ENCODE measurements at places on chromosomes 6 and 20. TPM values are rescaled to one million over a fixed set of nuclear protein-coding genes. Genes with fewer than 3 reads are reported as not detected.

SEL1L2 gene
- 0.40 TPM for total RNA-seq

PCSK2 gene
- 1.7 TPM for total RNA-seq

RAET1L gene
- total RNA-seq: not detected

RSPH4A gene
- total RNA-seq: 0.17 TPM

GTSF1L gene
- not detected for total RNA-seq

SCUBE3 gene
- 3.5 TPM for total RNA-seq

FAM83C gene
- not detected for total RNA-seq

OR11A1 gene
- not detected for total RNA-seq

FAM120B gene
- total RNA-seq: 20.5 TPM

PAK5 gene
- total RNA-seq: not detected

FAM184A gene
- total RNA-seq: 2.2 TPM

PROKR2 gene
- not detected for total RNA-seq

CFB gene
- 39.6 TPM for total RNA-seq

TINAG gene
- 0.15 TPM for total RNA-seq

EGFL8 gene
- total RNA-seq: 7.7 TPM

SLC13A3 gene
- 0.12 TPM for total RNA-seq

OR2J3 gene
- total RNA-seq: not detected

CPNE5 gene
- 20.4 TPM for total RNA-seq

FOXQ1 gene
- not detected for total RNA-seq

LHFPL5 gene
- not detected for total RNA-seq

TPMT gene
- 14.3 TPM for total RNA-seq

CD109 gene
- 7.6 TPM for total RNA-seq

SYCP2L gene
- 1.1 TPM for total RNA-seq

RNASET2 gene
- total RNA-seq: 13.0 TPM

XKR7 gene
- not detected for total RNA-seq

ULBP3 gene
- 1.1 TPM for total RNA-seq

NEU1 gene
- 24.9 TPM for total RNA-seq

TFAP2D gene
- not detected for total RNA-seq

WFDC12 gene
- not detected for total RNA-seq

ECI2 gene
- total RNA-seq: 157 TPM

LKAAEAR1 gene
- total RNA-seq: not detected

L3MBTL3 gene
- total RNA-seq: 4.3 TPM

RNF182 gene
- 0.10 TPM for total RNA-seq

RAB32 gene
- 5.3 TPM for total RNA-seq

SIRPD gene
- not detected for total RNA-seq

ISM1 gene
- total RNA-seq: 1.7 TPM

OR12D2 gene
- not detected for total RNA-seq

GMPR gene
- 112 TPM for total RNA-seq

HTR1E gene
- total RNA-seq: not detected

PCK1 gene
- total RNA-seq: 0.62 TPM

WFDC5 gene
- total RNA-seq: not detected

GGT7 gene
- 22.0 TPM for total RNA-seq

DOK5 gene
- 1.8 TPM for total RNA-seq

SIRPB1 gene
- total RNA-seq: 0.82 TPM

CST4 gene
- total RNA-seq: not detected

TSPO2 gene
- not detected for total RNA-seq

DEFB132 gene
- not detected for total RNA-seq
